SJSA1 (cell line): ENCODE measurements at places on chromosomes 5 and 9. TPM values are rescaled to one million over a fixed set of nuclear protein-coding genes. Genes with fewer than 3 reads are reported as not detected.
A peak's percentile ranks its signal among the peaks of the same experiment; 100 is the strongest.

DNA sequence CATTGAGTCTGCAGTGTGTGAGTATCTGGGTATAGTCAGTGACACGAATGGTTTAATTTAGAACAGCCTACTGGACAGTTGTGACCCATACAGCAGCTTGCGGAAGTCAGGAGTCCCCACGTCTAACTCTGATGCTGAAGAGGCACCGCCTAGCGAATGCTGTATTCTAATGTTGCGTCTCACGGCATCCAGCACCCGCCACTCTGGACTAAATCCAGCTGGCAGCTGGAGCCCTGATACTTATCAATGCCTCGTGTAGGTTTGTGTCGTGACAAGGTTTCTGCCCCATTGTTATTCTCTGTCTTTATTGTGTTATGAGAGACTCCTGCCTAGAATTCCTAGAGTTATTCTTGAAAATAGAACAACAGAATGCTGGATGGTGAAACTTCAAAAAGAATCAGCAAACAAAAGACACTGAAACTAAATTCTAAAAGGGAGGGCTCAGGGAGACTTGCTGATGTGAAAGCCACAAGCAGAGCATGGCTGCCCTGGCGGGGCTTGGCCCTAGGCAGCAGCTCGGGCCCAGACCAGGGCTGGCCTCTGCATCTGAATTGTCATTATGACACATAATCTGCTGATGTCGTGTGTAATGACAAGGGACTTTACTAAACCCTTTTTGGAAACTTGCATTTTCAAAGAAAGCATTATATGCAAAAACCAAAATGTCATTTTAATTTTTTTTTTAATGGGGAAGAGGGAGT, 123.5 kb upstream of the ICE1 start:
- no peaks in the 10 kb centered on the region for H3K4me1 ChIP-seq
- DNase-seq, result no peak
- H3K27ac ChIP-seq, result no peak overlapping the region
- no peak overlapping the region for H3K4me3 ChIP-seq

DNA sequence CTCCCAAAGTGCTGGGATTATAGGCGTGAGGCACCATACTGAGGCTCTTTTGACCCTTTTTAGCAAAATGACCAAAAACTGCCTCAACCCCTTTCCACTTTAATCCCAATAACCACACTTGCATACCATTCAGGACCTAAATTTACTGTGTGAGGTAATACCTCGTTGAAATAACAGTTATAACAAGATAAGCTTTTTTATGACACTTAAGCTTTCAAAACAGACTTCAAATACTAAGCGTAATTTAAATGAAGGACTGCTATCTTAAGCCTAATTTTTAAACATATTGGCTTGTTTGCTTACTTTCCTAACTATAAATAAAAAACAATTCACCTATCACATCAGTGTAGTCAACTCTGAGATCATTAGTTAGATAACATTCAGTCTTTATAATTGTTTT, 37.8 kb downstream of the PWWP2A start:
- DNase-seq, result no peak
- H3K4me3 ChIP-seq, result no peak overlapping the region
- no peaks in the 10 kb centered on the region for H3K27me3 ChIP-seq
- peak overlapping the region; percentile 89 for H3K27ac ChIP-seq
- H3K4me1 ChIP-seq, result peaks cover 45% of the 10 kb centered on the region

GRCh38 chr9:116525611-116526010, 161.5 kb upstream of the TRIM32 start:
- H3K4me3 ChIP-seq, result no peak overlapping the region
- H3K4me1 ChIP-seq, result no peaks in the 10 kb centered on the region
- no peak overlapping the region for H3K27ac ChIP-seq
- H3K36me3 ChIP-seq, result no peaks in the 10 kb centered on the region

DNA sequence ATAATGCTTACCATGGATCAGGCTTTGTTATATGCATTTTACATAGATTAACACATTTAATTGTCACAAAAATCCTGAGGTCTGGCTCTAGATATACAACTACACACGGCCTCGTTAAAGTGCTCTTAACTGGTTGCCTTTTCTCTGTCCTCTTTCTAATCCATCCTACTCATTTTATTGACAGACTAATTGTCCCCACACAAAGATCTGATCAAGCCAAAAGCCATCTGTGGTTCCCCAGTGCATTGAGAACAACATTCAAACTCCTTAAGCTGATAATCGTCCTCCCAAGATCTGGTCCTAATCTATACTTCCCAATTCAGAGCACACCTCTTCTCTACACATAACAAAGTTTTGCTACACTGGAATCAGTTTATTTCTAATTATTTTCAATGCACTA, 23.9 kb upstream of the PPP2R2B start:
- H3K4me3 ChIP-seq, result no peak overlapping the region
- no peak overlapping the region for H3K27ac ChIP-seq
- no peak for DNase-seq
- H3K4me1 ChIP-seq, result no peaks in the 10 kb centered on the region
- no peaks in the 10 kb centered on the region for H3K36me3 ChIP-seq

- H3K4me3 ChIP-seq, result no peak overlapping the region
- DNase-seq, result no peak
- no peaks in the 10 kb centered on the region for H3K27me3 ChIP-seq
- H3K36me3 ChIP-seq, result no peaks in the 10 kb centered on the region
- H3K4me1 ChIP-seq, result no peaks in the 10 kb centered on the region
- H3K27ac ChIP-seq, result no peak overlapping the region
These were observed 380.1 kb downstream of the IRX2 start for GRCh38 chr5:2371419-2371710.

- H3K4me3 ChIP-seq, result no peak overlapping the region
- H3K4me1 ChIP-seq, result peaks cover 18% of the 10 kb centered on the region
- no peak for DNase-seq
- peaks cover 19% of the 10 kb centered on the region for H3K36me3 ChIP-seq
- H3K27me3 ChIP-seq, result no peaks in the 10 kb centered on the region
These were observed 2.3 kb downstream of the POMT1 start for GRCh38 chr9:131505012-131505411.

GRCh38 chr5:137313526-137314175, 185.5 kb downstream of the SPOCK1 start:
- H3K4me3 ChIP-seq, result no peak overlapping the region
- no peak overlapping the region for H3K27ac ChIP-seq
- DNase-seq, result no peak
- no peaks in the 10 kb centered on the region for H3K36me3 ChIP-seq
- H3K4me1 ChIP-seq, result peaks cover 27% of the 10 kb centered on the region
- 0 out of 2 replicates have a peak, but pooled peaks cover 3% of the 10 kb centered on the region for H3K27me3 ChIP-seq

DNA sequence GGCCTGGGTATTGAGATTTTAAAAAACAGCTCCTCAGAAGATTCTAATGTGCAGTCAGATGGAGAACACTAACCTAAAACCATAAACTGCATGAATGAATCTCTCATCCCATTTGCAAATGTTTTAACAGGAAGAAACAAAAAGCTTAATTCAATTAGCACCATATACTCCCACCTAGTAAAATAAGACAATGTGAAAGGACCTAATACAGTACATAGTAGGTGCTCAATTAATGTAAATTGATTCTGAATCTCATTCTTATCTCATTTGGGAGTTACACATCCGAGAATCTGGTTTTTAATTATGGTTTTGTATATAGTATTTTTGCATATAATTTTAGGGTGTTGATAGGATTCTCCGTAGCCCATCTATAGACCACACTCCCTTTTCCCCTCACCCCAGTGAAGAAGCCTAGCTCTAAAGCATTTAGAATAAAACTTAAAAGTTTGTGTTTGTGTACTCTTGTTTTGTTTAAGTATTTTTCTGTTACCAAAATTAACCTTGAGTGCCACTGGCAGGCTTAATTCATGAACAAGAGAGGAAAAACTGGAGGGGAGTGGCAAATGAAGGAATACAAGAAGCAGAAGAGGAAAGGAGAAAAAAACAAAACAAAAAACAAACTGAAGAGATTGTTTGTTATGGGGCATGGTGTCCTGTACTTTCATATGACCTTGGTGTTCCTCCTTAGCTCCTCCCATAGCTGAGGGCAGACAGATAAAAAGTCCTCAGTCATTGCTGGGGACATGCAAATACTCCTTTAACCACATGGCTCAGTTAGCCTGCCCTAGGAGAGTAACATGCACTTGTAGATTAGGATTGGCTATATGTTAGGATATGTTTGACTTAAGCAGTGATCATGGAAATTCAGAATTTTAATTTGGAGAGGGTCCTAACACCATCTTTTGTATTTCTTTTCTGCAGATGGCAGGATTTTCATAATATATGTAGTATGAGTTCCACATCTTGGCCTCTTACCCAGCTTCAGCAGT, 1.2 kb downstream of the RNF14 start:
- peaks cover 31% of the 10 kb centered on the region for H3K36me3 ChIP-seq
- H3K27me3 ChIP-seq, result no peaks in the 10 kb centered on the region
- DNase-seq, result no peak
- peak overlapping the region; percentile 75 for H3K4me3 ChIP-seq

The PHF24 gene
- total RNA-seq, result not detected in 2 replicates

- H3K36me3 ChIP-seq, result no peaks in the 10 kb centered on the region
- peak overlapping the region; percentile 81 for H3K27ac ChIP-seq
- peaks cover 73% of the 10 kb centered on the region for H3K4me1 ChIP-seq
These were observed 211.5 kb downstream of the TSSK1B start for GRCh38 chr5:113223315-113223714.

DNA sequence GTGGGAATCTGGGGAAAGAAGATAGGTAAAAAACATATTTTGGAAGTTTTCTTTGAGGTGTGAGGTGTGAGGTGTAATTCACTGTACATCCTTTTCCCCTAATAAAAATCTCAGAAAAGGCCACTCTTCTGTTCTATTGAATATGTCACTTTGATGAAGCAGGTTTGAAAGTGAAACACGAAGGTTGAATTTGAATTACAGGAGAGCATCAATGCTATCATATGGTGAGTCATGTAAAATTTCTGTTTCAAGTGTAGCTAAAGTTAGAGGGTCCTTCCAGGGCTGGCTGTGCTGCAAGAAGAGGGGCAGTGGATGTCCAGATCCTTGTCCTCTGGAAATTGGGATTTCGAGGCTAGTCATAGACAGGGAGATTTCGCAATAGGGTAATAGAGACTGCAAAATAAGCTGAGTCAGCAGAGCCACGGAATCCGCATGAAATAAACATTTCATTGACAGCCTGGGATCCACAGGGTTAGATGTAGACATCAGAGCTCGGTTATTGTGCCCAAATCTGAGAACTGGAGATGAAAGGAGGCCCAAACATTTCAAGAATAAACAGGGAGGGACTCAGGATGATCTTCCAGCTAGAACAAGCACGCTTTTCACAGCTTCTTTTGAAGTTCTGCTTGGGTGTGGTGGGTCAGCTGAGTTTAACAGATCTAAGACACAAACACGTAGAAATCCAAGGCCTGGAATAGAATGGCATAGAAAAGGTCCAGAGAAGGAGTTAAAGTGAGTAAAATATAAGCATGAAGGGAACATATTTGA, 194.4 kb upstream of the CDKN2B start:
- H3K27ac ChIP-seq, result no peak overlapping the region
- no peaks in the 10 kb centered on the region for H3K27me3 ChIP-seq

- peaks cover 13% of the 10 kb centered on the region for H3K27me3 ChIP-seq
- DNase-seq, result peak; percentile 71
- no peaks in the 10 kb centered on the region for H3K4me1 ChIP-seq
These were observed 7.3 kb downstream of the EGFLAM start for GRCh38 chr5:38265546-38266179.

DNA sequence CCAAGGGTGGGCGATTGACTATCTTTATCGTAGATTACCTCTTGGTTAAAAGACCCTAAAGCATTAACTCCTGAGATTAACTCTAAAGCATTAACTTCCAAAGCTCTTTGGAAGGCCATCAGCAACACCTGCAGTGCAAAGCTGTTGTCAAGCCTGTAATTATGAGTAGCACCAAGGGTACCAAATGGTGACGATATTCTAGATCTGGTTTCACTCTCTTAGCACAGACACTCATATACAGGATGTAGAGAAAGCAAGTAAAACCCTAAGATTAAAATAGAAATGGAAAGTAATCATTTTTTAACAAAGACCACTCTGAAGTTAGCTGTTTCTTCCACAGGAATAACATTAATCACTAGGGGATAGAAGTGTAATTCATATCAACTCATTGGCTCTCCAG, 29.9 kb upstream of the TNFSF8 start:
- H3K4me1 ChIP-seq, result no peaks in the 10 kb centered on the region
- H3K4me3 ChIP-seq, result no peak overlapping the region
- no peak overlapping the region for H3K27ac ChIP-seq
- H3K36me3 ChIP-seq, result no peaks in the 10 kb centered on the region
- no peaks in the 10 kb centered on the region for H3K27me3 ChIP-seq
